ENCODE measurements at places on chromosomes 16 and 17.

- DNase-seq: no peak
Measured at GRCh38 chr17:1566505-1567199, 4.1 kb upstream of the PITPNA start.

DNA sequence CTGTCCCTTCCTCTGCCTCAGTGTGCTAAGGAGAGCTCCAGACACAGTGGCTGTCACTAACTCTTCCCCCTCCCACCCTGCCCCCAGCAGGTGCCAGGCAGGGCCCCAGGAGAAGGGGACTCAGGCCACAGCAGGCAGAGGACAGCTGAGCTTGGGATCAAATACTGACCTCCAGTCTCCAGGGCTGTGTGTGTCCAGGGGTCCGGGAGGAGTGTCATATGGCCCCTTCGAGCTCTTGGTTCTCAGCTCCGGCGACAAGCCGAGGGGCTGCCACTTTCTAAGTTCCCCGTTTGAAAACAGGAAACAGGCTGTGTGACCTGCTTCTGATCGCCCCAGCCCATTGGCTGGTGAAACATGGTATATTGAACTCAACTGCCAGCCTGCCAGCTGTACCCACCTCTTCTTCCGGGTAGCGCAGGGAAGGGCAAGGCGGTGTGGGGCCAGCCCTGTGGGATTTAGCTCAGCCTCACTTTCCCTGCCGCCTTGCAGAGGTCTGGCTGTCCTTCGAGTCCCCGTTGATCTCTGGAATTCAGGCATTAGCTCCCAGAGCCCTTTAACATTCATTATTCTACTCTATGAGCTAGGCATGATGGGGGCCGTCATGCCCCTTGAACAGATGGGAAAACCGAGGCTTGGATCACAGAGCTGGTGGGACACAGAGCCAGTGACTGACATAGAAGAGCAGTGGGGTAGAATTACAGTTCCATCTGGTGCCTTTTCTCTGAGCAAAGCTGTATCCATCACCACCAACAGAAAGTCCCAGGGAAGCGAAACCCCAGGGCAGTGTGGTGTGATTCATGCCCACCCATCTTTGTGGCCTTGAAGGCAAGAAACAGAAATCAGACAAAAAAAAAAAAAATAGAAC lies at the start of gene SNX20:
Gene SNX20 (minus strand): TSS at position 292 of the 865 bp plus-strand sequence. CDS start 3,786 bp downstream, outside the sequence.
- DNase-seq: peak; percentile 55

- no peak for DNase-seq
Measured at GRCh38 chr17:73132085-73132492, 32.7 kb upstream of the SSTR2 start.

- DNase-seq: no peak
Measured at GRCh38 chr17:77526728-77527350, 386.1 kb downstream of the SEC14L1 start.

GRCh38 chr17:50022463-50023130 lies 27.6 kb upstream of the DLX3 start:
- no peak for DNase-seq

DNA sequence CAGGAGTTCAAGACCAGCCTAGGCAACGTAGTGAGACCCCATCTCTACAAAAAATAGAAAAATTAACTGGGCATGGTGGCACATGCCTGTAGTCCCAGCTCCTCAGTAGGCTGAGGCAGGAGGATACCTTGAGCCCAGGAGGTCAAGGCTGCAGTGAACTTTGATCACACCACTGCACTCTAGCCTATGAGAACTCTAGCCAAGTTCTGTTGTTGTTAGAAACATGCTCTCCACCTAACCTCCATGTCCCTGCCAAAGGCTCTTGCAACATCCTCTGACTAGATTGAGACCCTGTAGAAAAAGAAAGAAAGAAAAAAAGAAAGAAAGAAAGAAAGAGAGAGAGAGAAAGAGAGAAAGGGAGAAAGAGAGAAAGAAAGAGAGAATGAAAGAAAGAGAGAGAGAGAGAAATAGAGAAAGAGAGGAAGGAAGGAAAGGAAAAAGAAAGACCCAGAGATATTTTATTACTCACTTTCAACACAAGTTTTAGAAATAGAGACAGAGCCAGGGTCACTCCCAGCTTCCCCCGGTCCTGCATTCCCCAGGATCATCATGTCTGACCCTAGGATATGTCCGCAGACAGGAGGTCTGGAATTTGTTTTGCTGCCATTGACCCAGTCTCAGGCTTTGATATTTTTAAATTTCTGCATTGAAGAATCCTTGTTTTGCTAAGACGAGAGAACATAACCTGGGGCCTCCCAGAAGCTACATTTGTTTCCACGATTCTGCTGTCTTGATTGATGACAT lies 376.5 kb upstream of the CDH5 start:
- DNase-seq: no peak

DNA sequence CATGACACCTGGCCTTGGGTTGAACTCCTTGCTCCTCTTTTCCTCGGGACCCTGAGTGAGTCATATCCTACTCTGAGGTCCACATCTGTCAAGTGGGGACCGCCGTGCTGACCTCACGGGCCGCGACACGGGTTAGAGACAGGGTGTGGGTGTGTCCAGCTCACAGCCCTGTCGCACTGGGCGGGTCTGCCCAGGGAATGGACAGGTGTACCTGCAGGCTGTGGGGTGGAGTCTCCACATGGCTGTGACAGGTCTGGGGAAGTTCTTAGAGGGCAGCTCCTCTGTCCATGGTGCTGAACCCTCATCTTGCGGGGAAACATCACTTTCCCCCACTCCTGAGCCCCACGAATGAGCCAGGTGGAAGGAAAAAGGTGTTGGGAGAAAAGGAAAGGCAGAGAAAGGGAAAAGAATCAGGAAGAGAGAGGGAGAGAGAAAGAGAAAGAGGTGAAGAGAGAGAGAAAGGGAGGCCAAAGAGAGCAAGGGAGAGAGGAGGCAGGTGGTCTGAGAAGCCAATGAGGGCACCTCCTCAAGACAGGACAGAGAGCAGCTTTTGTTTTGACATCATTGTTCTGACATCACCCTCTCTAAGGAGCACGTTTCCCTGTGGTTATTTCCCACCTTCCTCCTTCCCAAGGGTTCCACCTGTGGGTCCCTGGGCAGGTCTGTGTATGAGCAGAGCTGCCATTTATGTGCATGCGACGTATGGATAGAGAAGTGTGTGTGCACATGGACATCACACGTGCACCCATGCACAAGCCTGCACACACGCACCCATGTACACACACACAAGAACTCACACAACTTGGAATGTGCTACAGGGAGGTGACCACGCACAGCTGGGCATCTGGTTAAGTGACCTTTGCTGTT lies 32.6 kb upstream of the CBFA2T3 start:
- no peak for DNase-seq

GRCh38 chr16:46862555-46863447 lies 21.4 kb upstream of the GPT2 start:
- DNase-seq: no peak

- no peak for DNase-seq
Measured at GRCh38 chr16:12459391-12460063, 344.2 kb downstream of the CPPED1 start.

GRCh38 chr16:77780378-77780837 lies 8.0 kb upstream of the VAT1L start:
- DNase-seq: no peak

DNA sequence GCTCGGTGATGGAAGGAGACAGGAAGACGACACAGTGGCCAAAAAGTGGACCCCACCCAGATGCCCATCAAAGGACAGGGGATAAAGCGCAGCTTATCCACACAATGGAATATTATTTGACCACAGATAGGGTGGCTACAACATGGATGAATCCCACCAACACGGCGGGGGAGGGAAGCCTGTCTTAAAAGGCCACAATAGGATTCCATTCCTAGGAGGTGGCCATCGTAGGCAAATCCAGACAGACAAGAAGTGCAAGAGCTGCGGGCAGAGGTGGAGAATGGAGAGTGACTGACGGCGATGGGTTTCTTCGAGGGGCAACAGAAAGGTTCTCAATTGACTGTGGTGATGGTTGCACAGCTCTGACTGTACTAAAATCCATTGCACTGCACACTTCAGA lies 16.0 kb downstream of the SLC38A8 start:
- DNase-seq: no peak

DNA sequence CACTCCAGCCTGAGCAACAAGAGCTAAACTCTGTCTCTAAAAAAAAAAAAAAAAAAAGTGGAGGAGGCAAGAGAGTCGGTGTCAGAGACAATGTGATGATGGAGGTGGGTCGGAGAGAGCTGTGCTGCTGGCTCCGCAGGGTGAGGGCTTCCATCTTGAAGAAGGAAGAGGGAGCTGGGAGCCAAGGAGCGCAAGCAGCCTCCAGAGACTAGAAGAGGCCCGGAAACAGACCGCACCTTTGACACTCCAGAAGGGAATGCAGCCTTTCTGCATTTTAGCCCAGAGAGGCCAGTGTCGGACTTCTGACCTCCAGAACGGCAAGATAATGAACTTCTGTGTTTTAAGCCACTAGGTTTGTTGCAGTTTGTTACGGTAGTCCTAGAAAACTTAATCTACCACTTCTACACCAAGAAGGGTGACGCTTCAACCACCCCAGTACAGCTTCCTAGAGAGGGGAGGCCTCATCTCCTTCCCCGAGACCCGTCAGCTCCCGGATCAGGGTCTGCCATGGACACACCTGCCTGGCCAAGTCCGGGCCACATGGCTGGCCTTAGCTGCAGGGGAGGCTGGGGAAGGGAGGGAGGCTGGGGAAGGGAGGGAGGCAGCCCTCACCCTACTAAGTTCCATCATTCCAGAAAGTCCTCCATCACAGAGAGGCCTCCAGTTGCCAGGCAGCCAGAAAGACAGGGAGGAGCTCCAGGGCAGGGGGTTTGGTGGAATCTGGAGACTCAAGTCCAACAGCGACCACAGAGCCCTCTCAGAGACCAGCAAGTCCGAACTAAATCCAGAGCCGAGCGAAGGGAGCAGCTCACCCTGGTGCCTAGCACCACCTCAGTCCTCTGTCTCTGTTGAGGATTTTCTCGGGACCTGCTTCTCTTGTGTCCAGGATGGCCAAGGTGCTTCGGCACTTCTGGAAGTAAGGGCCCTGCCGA lies 13.2 kb upstream of the RBFOX3 start:
- DNase-seq: no peak

DNA sequence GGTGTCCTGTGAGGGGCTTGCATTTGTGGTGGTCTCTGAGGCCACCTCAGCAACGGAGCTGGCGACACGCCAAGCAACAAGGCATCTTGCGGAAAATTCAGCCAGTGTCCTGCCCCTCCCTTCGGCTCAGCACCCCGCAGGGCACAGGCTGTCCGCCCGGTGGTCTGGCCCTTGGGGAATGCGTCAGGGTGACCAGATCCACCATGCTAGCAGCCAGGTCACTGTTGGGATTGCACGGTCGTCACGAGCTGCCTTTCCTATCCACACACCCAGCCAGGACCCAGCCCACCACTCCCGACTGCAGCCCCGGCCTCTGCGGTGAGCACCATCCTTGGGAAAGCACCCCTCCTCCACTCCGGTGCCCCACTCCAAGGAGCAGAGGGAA lies 221.2 kb downstream of the NTN1 start:
- DNase-seq: no peak

DNA sequence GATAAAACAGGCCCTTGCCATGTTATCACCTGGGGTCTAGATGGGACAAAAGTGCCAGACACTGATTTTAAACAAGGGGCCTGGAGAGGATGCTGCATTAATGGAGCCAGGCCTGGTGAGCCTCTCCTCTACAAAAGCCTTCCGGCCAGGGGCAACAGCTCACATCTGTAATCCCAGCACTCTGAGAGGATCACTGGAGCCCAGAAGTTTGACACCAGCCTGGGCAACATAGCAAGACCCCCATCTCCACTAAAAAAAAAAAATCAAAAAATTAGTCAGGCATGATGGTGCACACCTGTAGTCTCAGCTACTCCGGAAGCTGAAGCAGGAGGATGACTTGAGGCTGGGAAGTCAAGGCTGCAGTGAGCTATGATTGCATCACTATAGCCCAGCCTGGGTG lies 3.5 kb downstream of the GINS2 start:
- DNase-seq: no peak

DNA sequence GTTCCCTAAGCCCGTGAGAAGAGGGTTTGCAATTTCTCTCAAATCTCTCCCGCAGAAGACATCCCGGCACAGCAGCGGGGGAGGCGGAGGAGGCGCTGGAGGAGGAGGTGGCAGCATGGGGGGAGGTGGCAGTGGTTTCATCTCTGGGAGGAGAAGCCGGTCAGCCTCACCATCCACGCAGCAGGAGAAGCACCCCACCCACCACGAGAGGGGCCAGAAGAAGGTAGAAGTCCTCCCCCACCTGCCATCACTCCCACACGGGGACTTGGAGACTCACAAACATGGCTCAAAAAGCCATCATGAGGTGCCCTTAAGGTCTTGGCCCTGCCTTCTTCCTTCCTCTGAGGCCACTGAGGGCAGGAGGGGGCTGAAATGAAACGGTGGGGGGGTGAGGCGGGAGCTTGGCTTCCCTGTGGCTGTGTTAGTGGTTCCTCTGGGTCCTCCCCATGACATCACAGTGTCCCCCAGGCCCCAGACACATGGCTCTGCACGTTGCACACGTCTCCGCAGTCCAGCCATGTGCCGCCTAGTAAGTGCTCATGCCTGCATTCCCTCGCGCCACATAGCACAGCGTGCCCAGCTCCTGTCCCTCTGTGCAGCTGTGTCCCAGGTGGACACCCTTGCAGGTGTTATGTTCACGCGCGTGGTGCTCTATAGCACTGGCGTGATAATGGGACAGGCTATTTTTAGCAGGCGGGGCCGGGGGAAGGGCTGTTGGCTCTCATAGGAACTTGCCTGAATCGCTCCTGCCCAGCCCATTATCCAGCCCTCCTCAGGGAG lies 6.9 kb downstream of the MLLT6 start:
- DNase-seq: no peak

DNA sequence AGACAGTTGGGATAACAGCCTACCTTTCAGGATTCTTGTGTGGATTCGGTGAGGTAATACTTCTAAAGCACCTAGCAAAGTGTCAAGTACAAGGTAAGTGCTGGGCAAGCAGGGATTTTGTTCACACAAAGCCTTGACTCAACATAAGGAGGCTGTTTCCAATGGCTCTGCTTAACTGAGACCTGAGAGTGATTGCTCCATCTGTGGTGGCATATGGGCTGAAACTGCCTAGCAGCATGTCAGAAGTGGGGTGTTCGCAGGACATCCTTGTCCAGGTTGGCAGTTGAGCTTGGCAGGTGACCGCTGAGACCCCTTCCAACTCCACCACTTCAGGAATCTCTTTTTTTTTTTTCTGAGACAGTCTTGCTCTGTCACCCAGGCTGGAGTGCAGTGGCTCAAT lies 19.8 kb downstream of the IL4R start:
- no peak for DNase-seq

GRCh38 chr17:73872816-73873215 lies 228.6 kb upstream of the SDK2 start:
- no peak for DNase-seq

GRCh38 chr16:88561485-88562359 lies 8.5 kb upstream of the ZC3H18 start:
- peak; percentile 44 for DNase-seq

DNA sequence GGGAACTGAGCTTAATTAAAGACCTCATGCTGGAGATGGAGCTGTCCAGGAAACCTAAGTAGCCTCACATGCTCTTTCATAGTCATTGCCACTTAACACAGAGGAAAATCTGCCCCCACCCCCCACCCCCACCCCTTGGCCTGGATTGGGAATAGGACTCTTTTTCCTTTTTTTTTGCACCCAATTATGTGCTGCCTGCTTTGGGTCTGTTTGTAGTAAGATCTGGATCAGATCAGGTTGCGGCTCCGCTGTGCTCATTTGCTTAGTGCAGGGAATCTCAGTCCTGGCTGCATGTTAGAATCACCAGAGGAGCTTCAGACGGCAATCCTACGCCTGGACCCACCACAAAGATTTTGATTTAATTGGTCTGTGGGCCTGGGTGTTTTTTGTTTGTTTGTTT lies 219.0 kb downstream of the UTP18 start:
- no peak for DNase-seq

GRCh38 chr16:3348547-3349167 lies 7.0 kb upstream of the OR2C1 start:
- DNase-seq: no peak

Measured in activated CD4-positive, alpha-beta T cell treated with anti-CD3 and anti-CD28 coated beads for 1 hour (primary cell).